Memory B cell (primary cell): ENCODE measurements at places on chromosomes 5 and 9.

DNA sequence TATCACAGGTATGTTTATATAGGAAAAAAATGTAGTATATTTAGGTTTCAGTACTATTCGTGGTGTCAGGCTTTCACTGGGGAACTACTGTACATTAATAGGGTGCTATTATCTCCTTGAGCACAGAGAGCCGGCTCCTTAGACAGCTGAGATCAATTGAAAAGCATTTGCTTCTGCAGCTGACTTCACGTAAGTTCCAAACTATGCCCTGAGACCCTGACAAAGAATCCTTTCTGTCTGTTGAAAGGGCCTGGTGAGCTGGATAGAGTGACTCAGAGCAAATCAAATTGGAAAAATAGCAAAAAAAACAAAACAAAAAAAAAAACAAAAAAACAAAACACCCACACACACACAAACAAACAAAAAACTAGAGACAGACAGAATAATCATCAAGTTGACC, 652.0 kb downstream of the MTRR start:
- no peaks in the 10 kb centered on the region for H3K36me3 ChIP-seq
- H3K4me1 ChIP-seq = no peaks in the 10 kb centered on the region
- no peak overlapping the region for H3K4me3 ChIP-seq

- H3K27ac ChIP-seq = no peak overlapping the region
- peaks cover 3% of the 10 kb centered on the region for H3K36me3 ChIP-seq
- no peak for DNase-seq
- peaks cover 14% of the 10 kb centered on the region for H3K27me3 ChIP-seq
Measured at GRCh38 chr5:169569513-169569912, 14.1 kb upstream of the SPDL1 start.

DNA sequence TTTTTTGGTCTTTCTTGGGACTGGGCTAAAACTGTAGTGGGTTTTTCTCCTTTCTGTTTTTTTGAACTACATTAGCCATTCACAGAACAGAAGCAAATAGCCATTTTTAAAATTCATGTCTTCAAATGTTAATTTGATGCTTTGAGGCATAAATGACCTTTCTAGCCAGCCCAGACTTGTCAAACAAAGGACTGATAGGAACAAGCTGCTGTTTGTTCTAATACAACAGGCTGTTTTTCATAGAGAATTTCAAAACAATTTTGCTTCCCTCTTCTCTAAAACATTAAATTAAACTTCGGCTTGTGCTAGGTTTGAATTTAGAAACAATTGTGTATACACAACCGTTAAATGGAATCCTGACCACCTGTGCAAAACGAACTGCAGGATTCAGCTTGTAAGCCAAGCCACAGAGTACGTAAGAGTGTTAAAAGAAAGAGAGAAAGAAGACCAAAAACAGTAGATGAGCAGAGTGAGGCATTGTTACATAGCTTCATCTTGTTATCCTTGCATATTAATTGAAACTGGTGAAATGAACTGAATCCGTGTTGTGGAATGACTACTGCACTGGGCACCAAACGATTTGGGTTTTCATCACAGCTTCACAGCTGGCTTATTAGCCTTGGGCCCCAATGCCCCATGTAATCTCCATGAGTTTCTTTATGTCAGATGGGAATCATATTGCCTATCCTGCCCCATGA, 100.0 kb downstream of the ZSWIM6 start:
- peaks cover 10% of the 10 kb centered on the region for H3K36me3 ChIP-seq
- H3K27ac ChIP-seq = no peak overlapping the region
- no peaks in the 10 kb centered on the region for H3K27me3 ChIP-seq
- DNase-seq = no peak
- peaks cover 21% of the 10 kb centered on the region for H3K4me1 ChIP-seq

DNA sequence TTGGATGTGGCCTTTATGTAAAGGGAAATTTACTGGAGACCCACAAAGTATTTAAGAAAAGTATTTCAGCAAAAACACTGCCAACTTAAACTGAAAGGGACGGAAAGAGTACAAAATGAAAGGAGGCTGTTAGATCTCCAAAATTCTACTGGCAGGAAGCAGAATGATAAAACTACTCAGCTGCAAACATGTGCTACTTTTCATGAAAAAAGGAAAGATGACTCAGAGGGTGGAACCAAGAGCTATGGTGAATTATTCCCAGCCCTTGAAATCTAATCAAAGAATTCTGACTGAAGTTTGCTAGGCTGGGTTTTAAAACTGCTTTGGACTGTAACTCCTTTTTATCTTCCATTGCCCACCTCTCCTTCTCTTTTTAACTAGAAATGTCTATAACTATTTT, 58.6 kb upstream of the ZBED3 start:
- H3K4me1 ChIP-seq = peaks cover 2% of the 10 kb centered on the region
- H3K27me3 ChIP-seq = peaks cover 3% of the 10 kb centered on the region
- no peak for DNase-seq
- no peak overlapping the region for H3K27ac ChIP-seq
- H3K4me3 ChIP-seq = no peak overlapping the region
- no peaks in the 10 kb centered on the region for H3K36me3 ChIP-seq

DNA sequence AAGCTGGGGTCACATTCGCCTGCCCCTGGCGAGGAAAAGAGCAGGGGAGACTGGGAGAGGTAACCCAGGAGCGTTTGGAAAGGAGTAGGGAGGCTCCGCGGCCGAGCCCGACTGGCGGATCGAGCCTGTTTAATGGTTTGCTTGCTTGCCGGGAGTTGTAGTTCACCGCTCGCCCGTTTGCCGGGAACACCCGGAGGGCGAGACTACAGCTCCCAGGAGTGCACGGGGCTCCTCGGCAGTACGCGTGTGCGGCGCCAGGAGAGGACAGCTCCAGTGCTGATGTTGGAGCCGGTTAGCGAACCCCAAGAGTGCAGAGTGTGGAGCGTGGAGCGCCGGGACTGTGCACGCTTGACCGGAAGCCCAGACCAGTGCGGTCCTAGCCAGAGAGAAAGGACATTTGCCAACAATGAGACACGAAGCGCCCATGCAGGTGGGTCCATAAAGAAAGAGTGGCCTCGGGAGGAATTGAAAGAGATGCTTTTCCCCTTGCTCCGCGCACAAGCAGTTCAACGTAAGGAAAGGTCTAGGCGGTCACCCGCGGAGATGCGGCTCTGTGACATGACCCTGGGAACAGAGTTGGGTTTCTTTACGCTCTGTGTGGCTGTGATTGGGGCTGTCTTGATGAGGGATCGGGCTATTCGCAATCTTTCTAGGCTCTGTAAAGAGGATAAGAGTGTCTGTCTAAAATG, at the start of gene RAB3C:
TSS of gene RAB3C (plus strand) at position 273 of the 689 bp plus-strand sequence. CDS start at position 407, 134 bp downstream.
- H3K27ac ChIP-seq = no peak within 1 kb of the TSS
- H3K27me3 ChIP-seq = peaks cover 16% of the 10 kb centered on the region
- H3K4me1 ChIP-seq = peaks cover 17% of the 10 kb centered on the region
- H3K4me3 ChIP-seq = peak within 1 kb of the TSS; percentile 98
- no peaks in the 10 kb centered on the region for H3K36me3 ChIP-seq
- peak; percentile 73 for DNase-seq

DNA sequence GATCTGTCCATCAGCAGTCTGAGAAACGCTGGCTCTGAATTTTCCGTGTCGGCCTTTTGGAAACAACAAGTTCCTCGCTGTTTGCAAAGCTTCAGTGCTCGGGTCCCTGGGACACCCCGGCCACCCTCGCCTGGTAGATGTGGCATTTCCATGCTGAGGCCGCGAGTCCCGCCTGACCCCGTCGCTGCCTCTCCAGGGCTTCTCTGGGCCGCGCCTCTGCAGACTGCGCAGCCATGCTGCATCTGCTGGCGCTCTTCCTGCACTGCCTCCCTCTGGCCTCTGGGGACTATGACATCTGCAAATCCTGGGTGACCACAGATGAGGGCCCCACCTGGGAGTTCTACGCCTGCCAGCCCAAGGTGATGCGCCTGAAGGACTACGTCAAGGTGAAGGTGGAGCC, 4.7 kb downstream of the NTNG2 start:
- no peak overlapping the region for H3K4me3 ChIP-seq
- H3K4me1 ChIP-seq = peaks cover 8% of the 10 kb centered on the region
- H3K36me3 ChIP-seq = peaks cover 2% of the 10 kb centered on the region
- H3K27me3 ChIP-seq = peaks cover 34% of the 10 kb centered on the region
- H3K27ac ChIP-seq = no peak overlapping the region
